ENCODE measurements at places on chromosomes 4 and X. TPM values are rescaled to one million over a fixed set of nuclear protein-coding genes. Genes with fewer than 3 reads are reported as not detected.

SLC9B1 gene
- 4.2 TPM for total RNA-seq

AFM gene
- not detected for total RNA-seq

MCF2 gene
- total RNA-seq, result 0.82 TPM

TRAM1L1 gene
- total RNA-seq, result not detected

ALB gene
- 30.4 TPM for total RNA-seq

ARSJ gene
- 0.16 TPM for total RNA-seq

GPR173 gene
- 0.50 TPM for total RNA-seq

PABPC5 gene
- not detected for total RNA-seq

ETNPPL gene
- not detected for total RNA-seq

ETFDH gene
- 18.5 TPM for total RNA-seq

ETDB gene
- total RNA-seq, result not detected

SPIN2A gene
- 1.9 TPM for total RNA-seq

Measured in T-cell (primary cell).